ENCODE measurements at places on chromosomes 4 and X.

GRCh38 chrX:30215357-30215843 is at the start of gene MAGEB2:
TSS of gene MAGEB2 (plus strand) at chrX:30215563. CDS start at chrX:30218581, 3,018 bp downstream.
- no peak for DNase-seq

DNA sequence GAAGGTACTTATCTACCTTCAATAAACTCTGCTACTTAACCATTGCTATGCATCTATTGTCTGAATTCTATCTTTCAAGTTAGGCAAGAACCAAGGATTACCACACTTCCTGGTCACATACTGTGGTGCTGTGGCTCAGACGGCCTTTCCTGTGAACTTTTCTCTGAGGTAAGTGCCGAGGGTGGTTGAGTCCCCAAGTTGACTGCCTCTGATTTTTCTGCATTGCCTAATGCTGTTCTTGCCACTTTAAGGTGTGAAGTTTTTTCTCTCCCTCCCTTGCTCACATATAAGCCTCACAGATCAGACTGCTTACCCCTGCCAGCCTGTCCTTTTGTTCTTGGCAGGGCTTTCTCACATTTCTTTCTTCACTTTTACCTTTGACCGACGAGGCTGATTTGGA is 348.0 kb upstream of the POU3F4 start:
- no peak for DNase-seq

GRCh38 chrX:22060415-22061280 is 28.5 kb downstream of the PHEX start:
- no peak for DNase-seq

DNA sequence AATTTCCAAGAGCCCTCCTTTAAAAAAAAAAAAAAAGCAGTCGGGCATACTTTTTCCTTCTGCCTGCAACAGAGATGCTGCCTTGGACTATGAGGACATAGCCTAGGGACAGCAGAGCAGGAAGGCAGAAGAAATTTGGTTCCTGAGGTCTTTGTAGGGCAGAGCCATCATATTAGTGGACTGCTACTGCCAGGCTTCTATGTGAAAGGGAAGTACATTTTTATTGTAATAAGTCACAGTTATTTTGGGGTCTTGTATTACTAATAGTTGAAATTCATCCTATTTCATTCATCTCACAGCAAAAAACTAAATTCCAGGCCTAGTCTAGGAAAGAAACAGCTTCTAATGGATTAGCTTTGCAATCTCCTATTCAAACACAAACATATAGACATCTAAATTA is 211.2 kb downstream of the NSUN7 start:
- no peak for DNase-seq

DNA sequence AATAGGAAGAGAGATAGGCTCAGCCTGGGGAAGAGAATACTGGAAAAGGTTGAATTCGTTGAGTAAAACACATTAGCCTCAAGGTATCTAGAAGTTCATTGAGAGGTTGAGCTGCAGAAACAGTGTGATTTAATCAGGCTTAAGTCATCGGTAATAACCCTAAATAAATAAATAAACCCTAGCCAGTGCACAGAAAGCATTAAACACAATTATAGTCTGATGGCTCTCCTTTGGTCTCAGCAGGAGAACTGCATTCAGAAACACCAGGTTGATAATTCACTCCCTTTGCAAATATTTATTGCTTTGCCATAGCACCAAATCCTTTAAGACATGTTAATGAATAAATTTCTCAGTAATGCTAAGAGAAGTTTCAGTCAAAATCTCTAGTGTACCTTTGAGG is 9.6 kb downstream of the DCX start:
- DNase-seq, result no peak

DNA sequence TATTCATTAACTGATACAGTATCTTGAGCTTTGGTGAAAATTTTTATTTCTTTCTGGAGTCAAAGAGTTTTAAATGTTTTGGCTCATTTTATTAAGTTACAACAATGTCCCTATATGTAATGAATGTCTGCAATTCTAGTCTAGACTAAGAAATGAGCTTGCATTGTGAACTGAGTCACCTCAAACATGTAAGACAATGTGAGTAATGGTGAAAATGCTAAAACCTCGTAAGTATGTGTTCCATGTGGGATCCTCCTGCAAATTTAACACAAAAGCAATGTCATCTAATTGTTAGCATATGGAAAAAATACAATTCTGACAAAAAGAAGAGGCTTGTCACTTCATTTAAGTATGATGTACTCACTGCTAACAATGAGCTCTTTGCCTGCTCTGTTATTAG is 480.5 kb upstream of the FSTL5 start:
- DNase-seq, result no peak

DNA sequence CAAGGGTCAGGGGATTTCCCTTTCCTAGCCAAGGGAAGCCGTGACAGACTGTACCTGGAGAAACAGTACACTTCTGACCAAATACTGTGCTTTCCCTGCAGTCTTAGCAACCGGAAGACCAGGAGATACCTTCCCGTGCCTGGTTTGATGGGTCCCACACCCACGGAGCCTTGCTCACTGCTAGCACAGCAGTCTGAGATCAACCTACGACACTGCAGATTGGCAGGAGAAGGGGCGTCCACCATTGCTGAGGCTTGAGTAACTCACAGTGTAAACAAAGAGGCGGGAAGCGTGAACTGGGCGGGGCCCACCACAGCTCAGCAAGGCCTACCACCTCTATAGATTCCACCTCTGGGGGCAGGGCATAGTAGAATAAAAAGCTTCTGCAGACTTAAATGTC is 48.7 kb upstream of the SRD5A3 start:
- no peak for DNase-seq

DNA sequence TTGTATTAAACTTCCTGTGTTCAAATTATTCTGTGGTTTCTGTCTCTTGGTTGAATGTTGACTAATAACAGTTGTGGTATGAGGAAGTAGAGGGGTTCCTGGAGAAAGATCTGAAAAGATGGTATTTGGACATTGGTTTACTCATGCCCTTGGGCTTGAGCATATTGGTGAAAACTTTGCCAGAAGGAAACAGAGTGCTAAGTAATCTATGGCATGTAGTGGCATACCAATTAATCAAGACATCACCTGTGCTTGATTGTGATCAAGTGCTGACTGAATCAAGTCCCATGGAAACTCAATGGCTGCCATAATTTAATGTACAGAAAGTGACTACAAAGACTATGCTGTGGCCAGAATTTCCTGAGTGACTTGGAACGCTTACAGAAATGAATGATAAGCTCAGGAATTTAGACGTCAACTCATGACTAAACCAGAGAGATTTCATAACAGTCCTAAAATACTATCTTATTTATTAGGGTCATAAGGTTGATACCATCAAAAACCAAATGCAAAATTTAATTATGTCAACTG is 2062.9 kb downstream of the ARAP2 start:
- DNase-seq, result no peak

- DNase-seq, result no peak
Observed at GRCh38 chr4:109155682-109156283, 146.7 kb downstream of the COL25A1 start.
